GM12865 (cell line): ENCODE measurements at places on chromosomes 7 and 10.

DNA sequence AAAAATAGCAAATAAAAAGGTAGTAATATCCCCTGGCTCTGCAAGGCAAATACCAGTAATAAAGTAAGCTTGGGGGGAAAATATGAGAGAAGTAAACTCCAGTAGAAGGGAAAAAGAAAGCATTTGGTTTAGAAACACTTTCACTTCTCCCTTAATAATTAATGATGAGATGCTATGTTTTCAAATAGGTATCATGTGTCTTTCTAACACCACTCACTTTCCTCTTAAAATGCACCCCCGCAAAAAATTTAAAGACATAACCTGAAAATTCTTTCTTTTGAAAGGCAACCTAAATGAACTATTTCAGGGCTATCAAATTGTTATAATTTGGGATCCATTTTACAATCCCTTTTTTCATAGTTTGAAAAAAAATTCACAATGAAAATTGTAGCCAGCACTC is 240.3 kb downstream of the SNX10 start:
- DNase-seq = no peak

DNA sequence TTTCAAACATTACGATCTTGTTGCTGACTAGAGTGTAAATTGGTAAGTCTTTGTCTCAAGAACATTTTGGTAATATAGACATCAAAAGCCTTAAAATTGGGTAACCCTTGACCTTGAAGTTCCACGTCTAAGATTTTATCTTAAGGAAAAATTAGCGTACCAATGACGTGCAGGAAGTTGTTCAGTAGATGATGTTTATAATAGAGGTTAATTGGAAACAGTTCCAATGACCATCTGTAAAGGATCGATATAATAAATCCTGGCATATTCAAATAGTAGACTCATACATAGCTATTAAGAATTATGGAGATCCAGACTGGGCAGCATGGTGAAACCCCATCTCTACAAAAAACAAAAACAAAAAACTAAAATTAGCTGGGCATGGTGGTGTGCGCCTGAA is 20.5 kb downstream of the GRK5 start:
- no peak for DNase-seq

DNA sequence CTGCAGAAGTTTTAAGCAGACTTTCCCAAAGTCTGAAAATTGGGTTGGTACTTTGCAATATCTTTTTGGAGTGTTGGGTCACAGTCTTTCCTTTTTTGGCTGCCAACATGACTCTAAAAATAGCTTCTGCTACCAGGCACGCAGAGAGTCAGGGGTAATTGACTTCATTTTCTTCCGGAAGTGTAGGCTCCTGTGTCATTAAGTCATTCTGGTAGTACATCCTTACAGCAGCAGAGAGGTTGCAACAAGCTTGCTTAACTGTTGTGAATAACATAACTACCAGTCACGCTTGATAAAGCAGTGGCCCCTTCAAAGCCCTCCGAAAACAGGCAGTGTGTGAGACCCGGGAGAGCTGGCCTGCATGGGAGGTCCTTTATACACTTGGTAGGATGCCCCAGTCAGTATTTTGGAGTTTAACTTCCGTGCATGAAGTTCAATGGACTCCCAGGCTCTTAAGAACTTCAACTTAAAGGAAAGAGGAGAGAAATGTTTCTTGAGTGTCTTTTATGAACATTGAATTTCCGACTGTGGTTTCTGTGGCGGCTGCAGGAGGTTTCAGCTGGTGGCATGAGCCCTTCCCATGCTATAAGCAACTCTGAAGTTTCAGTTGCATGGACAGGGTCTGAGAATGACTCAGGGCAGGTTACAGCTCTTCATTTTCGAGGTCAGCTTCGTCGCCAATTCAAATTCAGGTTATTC is 310.7 kb downstream of the GALNT17 start:
- peak; percentile 2 for DNase-seq

DNA sequence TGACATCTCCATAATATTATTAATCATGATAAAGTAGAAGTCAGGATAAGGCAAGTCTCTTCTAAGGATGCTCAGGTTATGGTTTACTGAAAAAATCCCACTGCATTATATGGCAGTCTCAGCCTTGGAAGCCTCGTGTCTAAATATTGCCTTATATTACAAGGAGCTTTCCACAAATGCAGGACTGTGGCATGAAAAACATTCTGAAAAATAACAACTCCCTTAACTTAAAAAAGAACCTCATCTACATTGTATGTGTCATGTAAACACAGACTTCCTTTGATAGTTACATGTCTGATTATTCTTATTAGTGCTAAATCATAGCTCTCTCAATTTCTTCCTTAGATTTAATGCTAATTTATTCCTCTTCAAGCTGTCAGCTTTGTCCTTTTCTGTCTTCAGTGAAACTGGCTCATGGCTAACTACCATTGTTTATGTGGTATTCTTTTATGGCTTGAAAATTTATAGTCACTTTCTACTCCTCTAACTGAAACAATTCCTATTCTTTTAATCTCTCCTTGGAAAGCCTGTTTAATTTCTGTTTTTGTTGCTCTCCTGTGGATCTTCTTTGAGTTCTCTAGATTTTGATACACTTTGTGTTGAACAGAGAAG is 156.1 kb downstream of the KIF20B start:
- no peak for DNase-seq

- no peak for DNase-seq
Observed at GRCh38 chr7:51918581-51918980, 602.0 kb upstream of the COBL start.

- DNase-seq = no peak
Observed at GRCh38 chr7:111393011-111393754, 169.1 kb downstream of the IMMP2L start.

GRCh38 chr10:23351926-23352519 is 7.4 kb upstream of the C10orf67 start:
- DNase-seq = no peak
